ENCODE measurements at places on chromosomes 12 and 14. TPM values are rescaled to one million over a fixed set of nuclear protein-coding genes. Genes with fewer than 3 reads are reported as not detected.

The LRRC10 gene
- total RNA-seq = 40.5 TPM

The KRT6C gene
- not detected for total RNA-seq

- no peak for DNase-seq
Measured at GRCh38 chr14:96710060-96710666, 87.0 kb upstream of the VRK1 start.

GRCh38 chr12:82470906-82471512 lies 112.7 kb downstream of the METTL25 start:
- DNase-seq = no peak

GRCh38 chr14:29274890-29275596 lies 508.5 kb downstream of the FOXG1 start:
- DNase-seq = no peak

GRCh38 chr14:91300957-91301356 lies 56.5 kb upstream of the GPR68 start:
- DNase-seq = no peak

GRCh38 chr12:4569261-4569660 lies 7.3 kb downstream of the DYRK4 start:
- no peak for DNase-seq

DNA sequence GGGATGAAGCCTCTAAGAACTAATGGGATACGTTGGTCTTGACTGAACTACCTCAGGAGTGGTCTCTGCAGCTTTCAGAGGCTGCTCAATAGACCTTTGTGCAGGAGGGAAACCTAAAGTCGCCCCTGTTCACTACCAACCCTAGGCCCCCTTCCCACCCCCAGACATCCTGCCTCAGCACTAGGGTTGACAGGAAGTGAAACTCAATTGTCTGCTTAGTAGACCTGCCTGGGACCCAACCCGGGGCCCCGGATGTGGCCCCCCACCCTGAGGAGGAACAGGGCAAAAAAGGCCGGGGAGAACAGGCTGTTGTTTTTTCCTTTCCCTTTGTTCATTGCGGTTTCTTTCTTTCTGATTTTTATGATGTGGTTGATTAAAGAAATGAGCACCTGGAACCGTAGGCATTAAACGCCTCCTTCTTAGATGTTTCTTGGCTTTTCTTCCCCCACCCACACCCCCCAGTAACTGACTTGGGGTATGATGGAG lies 1.6 kb upstream of the DGKA start:
- no peak for DNase-seq

Measured in Right ventricle myocardium superior (tissue), 1 donor.